ENCODE measurements at places on chromosomes 11 and 22. TPM values are rescaled to one million over a fixed set of nuclear protein-coding genes. Genes with fewer than 3 reads are reported as not detected.
A peak's percentile ranks its signal among the peaks of the same experiment; 100 is the strongest.

Gene OR51A7
- not detected for total RNA-seq

GRCh38 chr11:66188580-66188979 is 79.9 kb upstream of the RAB1B start:
- no peaks in the 10 kb centered on the region for H3K27me3 ChIP-seq
- DNase-seq = no peak
- H3K36me3 ChIP-seq = no peaks in the 10 kb centered on the region
- no peaks in the 10 kb centered on the region for H3K4me1 ChIP-seq
- no peak overlapping the region for H3K4me3 ChIP-seq

DNA sequence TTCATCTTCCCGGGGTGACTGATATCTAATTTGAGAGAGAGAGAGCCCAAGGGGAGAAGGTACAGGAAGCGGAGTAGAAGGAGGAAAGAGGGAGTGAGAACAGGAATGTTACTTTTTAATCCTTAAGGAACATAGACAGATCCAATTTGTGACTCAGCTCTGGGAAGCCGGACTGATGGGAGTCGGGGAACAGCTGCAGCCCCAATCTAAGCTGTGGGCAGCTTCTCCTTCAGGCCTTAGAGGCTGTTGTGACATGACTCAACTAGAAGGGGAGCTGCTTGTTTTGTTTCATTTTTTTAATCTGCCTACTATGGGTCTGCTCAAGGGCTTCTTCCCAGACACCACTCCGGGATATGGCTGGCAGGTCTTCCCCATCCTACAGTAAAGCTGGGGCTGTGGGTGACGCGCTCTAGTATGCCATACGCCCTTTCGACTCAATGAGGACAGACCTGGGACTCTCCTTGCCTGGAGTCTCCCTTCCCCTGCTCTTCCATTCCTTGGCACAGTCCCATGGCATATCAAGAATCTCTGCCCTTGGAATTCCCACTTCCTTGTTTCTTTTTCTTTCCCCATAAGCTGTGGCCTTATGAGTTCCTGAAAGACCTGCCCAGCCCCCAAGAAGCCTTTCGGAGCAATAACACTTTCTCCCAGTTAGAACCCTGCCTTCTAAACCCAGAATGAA is 103.3 kb upstream of the AKIP1 start:
- no peaks in the 10 kb centered on the region for H3K4me1 ChIP-seq
- H3K36me3 ChIP-seq = no peaks in the 10 kb centered on the region
- no peak for DNase-seq
- peak overlapping the region; percentile 13 for H3K4me3 ChIP-seq
- peak overlapping the region; percentile 67 for H3K27ac ChIP-seq

DNA sequence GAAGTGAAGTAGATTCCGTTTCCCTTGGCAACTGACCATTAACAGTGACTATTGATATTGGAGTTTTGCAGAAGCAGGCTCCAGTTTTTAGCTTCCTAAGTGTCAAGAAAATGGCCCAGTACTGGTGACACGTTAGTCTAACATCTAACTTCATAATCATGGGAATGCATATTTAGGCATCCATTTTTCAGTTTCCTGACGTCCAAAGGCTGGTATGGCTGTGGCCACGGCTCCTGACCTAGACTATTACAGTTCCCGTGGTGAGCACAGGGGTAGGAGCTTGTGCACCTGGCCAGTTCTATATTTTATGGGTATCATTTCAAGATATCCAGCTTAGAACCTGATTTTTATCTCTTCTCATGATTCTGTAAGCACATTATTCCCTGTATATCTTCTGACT is 323.8 kb downstream of the GUCY1A2 start:
- H3K36me3 ChIP-seq = no peaks in the 10 kb centered on the region
- no peaks in the 10 kb centered on the region for H3K4me1 ChIP-seq
- no peak overlapping the region for H3K27ac ChIP-seq

Data from prostate gland (tissue), 2 donors.